Sciatic nerve (tissue), 2 donors: ENCODE measurements at places on chromosomes 2 and 18. TPM values are rescaled to one million over a fixed set of nuclear protein-coding genes. Genes with fewer than 3 reads are reported as not detected.
A peak's percentile ranks its signal among the peaks of the same experiment; 100 is the strongest.

DNA sequence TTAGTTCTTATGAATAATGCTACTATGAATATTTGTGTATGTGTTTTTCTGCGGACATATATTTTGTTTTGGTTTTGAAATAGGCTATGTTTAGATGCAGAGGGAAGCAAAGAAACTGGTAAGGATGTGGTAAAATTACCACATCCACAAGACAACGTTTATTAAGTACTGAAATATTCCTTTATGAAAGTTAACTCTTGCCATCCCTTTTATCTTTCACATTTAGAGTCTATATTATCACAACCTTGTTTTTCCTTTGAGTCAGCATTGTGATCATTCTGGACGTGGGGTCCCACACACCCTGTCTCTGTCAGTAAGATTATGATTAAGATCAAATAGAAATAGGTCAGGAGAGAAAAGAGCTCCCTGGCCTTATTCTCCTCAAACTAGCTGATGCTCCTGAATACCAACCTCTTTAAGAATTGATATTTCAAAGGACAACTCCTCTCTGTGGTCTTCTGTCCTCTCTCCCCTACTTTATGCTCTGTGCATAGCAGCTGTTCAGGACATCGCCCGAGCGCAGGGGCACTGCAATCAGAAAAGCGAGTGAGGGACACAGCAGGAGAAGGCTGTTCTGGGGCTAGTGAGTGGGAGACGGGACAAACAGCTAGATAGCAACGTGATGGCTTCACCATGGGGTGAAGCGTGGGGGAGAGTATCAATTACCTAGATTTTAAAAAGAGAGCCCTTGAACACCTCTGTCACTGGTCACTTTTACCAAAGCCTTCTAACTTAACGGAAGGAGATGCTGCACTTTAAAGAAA, 12.2 kb downstream of the METAP1D start:
- no peak for DNase-seq

DNA sequence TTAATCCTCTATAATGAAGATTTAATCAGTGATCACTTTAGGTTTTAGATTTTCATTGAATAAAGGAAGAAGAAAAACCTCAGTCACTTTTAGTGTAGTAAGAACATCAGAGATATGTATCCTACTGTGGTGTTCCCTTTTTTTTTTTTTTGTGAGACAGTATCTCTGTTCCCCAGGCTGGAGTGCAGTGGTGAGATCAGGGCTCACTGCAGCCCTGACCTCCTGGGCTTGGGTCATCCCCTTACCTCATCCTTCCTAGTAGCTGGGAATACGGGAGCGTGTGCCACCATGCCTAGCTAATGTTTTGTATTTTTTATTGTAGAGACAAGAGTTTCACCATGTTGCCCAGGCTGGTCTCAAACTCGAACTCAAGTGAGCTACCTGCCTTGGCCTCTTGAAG, 5.1 kb downstream of the SLC39A10 start:
- DNase-seq: no peak

DNA sequence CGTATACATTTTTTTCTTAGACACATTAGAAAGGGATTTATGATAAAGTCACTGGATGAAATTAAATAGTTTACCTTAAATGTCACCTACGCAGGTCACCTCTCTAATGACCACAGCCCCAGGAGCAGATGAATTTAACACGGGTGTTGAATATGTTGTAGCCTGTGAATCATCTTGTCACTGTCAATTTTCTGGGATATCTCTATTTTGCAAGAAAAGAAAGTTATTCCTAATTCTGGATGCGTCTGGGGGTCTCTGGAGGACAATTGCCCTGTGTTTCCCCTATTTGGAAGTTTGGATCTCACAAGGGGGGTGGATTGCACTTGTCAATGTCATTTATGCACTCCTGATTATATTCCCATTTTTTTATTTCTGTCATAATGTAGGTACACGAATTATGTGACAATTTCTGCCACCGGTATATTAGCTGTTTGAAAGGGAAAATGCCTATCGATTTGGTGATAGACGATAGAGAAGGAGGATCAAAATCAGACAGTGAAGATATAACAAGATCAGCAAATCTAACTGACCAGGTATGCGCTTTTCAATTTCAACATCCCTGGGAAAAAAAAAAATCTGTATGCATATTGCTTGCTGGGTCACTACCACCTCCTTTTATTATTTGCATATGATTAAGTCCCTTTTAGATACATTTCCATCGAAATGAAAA, 7.7 kb downstream of the MEIS1 start:
- no peak for DNase-seq

DNA sequence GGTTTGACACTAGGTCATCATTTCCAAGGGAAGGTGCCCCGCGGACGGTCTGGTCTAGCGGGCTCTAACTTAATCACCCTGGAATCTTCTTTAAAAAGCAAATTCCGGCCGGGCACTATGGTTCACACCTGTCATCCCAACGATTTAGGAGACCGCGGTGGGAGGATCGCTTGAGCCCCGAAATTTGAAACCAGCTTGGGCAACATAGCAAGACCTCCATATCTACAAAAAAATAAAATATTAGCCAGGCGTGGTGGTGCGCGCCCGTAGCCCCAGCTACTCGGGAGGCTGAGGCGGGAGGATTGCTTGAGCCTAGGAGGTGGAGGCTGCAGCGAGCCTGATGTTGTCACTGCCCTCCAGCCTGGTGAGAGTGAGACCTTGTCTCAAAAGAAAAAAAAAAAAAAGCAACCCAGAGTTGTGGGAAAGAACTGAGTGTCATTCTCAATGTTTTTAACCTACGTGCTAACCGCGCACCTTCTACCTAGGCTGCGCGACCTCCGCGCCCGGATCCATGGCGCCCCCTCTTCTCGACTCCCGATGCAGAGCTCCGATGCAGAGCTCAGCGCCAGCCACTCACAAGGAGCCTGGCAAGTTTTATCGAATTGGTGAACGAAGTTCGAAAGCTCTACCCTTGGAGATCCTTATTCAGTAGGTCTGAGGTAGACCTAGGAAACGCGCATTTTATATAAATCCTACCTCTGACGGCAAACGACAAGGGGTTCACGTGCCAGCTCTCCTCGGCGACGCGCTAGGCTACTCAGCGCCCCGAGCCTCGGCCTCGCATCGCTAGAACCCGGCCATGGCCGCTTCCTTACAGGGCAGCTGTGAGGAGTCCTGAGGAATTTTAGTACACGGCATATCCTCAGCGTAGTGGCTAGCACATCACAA, 888 bp upstream of the TWSG1 start:
- peak; percentile 61 for DNase-seq

- DNase-seq: no peak
These were observed 225.3 kb upstream of the AGAP1 start for GRCh38 chr2:235268535-235268934.

DNA sequence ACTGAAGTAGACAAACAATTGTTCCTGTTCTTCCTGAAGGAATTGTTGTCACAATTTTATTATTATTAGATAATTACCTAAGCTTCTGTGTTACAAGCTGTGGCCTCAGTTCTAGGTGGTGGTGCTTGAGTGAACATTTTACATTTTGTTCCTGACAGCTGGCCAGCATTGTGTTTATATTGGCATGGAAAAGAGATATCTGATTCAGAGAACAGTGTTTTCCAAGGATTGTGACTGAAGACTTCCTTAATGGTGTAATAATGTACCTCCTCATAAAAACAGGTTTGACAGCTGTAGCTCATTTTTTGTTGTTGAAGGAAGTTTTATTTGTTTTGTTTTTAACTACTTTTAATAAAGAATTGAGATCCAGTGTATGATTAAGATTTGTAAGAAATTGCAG, 95.2 kb downstream of the EPB41L5 start:
- DNase-seq: no peak

DNA sequence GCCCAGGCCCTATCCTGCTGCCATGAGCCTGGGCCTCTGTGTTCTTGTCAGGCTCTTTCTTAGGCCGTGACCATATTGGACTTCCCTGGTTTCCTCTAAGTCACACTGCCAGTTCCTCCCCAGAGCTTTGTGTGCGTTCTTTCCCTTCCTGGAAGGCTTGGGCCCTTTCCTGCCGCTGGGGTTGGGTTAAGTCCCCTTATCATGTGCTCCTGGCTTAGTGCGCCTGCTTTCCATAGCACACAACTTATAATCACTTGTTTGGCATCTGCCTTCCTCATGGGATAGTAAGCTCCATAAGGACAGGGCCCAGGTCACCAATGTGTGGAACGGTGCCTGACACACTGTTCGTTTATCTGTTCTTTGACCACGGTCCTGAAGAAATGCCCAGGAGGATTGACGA, 31.3 kb downstream of the NIFK start:
- no peak for DNase-seq

DNA sequence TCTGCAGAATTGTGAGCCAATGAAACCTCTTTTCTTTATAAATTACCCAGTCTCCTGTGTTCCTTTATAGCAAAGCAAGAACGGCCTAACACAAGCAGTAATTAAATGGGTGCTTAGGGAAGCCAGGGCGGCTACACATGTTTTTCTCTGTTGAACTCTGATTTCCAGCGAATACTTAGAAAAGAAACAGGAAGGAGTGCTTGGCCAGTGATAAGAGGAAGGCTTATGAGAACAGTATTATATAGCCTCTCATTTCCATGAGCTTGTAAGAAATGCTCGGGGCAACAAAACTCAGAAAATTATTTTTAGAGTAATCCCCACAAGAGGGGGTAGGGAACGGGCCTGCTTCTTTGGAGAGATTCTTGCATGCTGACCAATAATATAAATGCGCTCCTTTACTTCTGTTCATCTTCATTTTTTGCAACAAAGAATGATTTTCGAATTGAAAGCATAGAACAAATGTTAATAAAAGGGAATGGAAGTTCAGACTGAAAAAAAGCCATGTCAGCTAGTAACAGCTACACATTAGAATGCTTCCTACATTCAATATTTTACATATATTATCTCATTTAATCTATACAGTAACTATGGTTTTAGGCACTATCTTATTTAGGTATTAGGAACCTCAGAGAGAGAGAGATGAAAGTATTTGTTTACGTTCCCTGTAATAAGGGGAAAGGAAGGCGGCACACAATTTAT, 49.7 kb upstream of the CCDC85A start:
- DNase-seq: no peak

DNA sequence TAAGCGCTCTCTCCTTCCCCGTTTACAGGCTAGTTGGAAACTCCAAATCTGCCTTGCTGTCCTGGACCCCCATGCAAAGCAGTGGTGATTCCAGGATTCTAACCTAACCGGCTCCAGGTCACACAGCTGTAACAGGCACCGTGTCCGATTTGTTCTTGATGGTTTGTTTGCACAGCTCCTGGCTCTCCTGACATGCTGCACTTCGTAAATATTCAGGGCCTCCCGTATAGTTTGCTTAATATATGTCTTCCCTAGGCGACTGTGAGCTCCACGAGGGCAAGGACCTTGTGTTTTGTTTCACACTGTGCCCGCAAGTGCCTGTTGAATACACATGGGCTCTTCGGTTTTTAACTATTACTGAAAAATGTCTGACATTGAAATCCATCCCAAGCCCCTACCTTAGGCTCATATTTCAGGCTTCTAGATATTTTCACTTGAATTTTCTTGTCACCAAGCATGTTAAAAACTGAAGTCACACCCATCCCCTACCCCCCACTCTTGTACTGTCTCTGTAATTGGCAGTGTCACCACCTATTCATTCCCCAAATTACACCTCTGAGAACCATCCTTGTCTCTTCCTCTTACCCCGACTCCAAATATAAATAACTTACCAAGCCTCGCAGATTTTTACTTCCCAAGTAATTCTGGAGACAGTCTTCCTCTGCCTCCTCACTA, 1.0 kb upstream of the PUM2 start:
- no peak for DNase-seq

DNA sequence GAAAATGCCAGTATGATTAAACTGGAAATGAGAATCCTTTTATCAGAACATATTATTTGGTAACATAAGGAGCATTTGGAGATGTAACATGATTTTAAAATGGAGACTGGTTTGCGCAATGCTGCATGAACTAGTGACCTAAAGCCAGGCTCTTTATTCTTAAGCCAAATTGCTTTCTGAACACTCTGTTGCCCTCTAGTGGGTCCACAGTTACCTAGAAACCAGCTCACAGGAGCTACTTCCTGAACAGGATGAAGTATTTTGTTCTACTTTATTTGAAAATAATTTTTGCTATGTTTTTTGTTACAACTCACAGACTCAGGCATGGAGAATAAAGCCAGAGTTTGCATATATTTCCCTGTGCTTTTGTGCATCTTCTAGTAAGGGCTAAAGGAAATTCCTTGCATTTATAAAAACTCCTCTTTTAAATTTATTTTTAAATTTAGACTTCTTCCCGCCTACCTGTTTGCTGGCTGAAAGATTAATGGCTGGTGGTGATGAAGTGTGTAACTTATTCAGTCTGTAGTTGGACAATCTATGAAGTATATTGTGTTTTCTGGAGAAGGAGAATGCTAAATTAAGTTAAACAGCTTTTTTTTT, 146.7 kb downstream of the PARD3B start:
- no peak for DNase-seq

DNA sequence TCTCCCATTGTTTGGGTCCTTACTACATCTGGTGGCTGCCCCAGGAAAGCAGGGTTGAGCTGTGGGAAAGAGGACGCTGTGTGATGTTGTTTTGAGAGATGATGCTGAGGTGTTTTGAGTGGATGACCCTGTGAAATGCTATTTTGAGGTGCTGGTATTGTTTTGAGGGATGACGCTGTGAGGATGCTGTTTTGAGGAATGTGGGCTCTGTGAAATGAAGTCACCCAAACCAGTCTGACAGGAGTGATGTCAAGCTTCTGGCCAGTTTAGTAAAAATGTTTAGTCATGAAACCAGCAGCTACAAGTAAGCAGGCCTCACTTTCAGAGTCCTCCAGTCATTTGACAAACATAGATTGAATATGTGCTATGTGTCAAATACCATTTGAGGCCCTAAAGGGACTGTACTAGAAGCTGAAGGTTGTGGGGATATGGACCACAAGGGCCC, 16.1 kb upstream of the PUM2 start:
- DNase-seq: no peak

GRCh38 chr2:140506606-140507005, 1624.2 kb downstream of the LRP1B start:
- DNase-seq: no peak

SLC35F5 gene
- 56.1 TPM for total RNA-seq

LIMS2 gene
- total RNA-seq: 194 TPM

FOXI3 gene
- total RNA-seq: not detected

BMP10 gene
- total RNA-seq: not detected

PTPRM gene
- 66.5 TPM for total RNA-seq

MRPL53 gene
- total RNA-seq: 54.4 TPM

ALPG gene
- not detected for total RNA-seq

ZNF516 gene
- total RNA-seq: 53.5 TPM
